Activated naive CD8-positive, alpha-beta T cell treated with anti-CD3 and anti-CD28 coated beads, Interleukin-2, amount 50 U/mL, for 24 hours (primary cell): ENCODE measurements at places on chromosomes 16 and 17.

- DNase-seq = peak; percentile 75
Measured at GRCh38 chr16:87850009-87851006, 19.0 kb downstream of the SLC7A5 start.

GRCh38 chr17:10614536-10615155 is 42.5 kb downstream of the MYH3 start:
- peak; percentile 23 for DNase-seq

GRCh38 chr16:88706965-88707826 is 893 bp downstream of the CTU2 start:
- no peak for DNase-seq

- no peak for DNase-seq
Measured at GRCh38 chr16:12110361-12111107, 134.0 kb downstream of the SNX29 start.

DNA sequence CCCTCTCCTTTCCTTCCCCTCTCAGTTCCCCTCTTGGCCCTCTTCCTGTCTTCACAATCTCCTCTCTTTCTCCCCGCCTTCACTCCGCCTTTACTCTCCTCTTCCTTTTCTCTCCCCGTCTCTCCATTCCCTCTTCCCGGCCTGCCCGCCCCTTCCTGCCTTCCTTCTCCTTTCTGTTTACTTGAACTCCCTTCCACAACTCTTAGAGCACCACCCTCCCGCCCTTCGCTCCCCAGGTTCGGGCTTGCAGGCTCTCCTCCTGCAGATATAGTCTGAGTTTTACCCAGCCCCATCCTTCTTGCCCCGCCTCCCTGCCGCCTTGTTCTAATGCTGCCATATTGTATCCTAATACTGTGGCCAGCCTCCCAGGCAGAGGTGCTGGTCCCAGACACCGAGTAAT is 201.5 kb upstream of the N4BP1 start:
- no peak for DNase-seq

DNA sequence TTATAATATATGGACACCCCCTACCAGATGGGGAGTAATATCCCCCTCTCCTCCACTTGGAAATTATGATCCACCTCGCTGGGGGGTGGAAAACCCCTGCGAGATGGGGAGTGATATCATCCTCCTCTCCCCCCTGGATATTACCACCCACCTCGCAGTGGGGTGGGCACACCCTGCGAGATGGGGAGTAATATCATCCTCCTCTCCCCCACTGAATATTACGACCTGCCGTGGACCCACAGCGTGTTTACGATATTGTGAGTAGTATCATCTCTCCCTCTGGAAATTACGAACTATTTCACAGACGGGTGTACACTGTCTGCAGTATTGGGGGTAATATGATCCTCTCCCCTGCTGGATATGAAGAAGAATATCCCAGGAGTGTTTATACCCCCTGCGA is 228.3 kb upstream of the WSCD1 start:
- no peak for DNase-seq
